ENCODE measurements at places on chromosomes 13 and 19.

GRCh38 chr19:30393729-30394480 lies 21.7 kb downstream of the ZNF536 start:
- no peak for DNase-seq

- DNase-seq, result no peak
Measured at GRCh38 chr13:112781287-112781686, 91.4 kb downstream of the ATP11A start.

GRCh38 chr13:36131931-36132297 lies 732 bp upstream of the DCLK1 start:
- DNase-seq, result no peak

DNA sequence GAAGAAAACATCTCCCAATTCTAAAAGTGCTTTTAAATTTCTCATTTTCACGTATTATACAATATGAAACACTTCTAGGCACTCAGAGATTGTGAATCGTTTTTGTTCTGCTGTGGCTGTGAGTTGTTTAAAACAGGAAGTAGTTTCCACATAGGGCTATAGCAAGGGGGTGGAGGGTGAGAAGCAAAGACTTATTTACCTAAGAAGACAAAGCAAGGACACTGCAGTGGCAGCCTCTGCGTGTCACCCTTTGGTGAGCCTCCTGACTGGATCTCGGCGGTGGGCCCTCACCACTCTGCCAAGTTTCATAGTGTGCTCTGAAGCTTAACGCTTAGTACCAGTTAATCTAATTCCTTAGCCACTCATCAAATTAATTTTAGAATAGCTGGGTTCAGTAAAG lies 56.8 kb downstream of the TNFSF13B start:
- DNase-seq, result no peak

GRCh38 chr13:50713523-50714248 lies 129.8 kb downstream of the DLEU7 start:
- no peak for DNase-seq

- DNase-seq, result no peak
Measured at GRCh38 chr13:41791056-41791455, 169.9 kb downstream of the VWA8 start.

DNA sequence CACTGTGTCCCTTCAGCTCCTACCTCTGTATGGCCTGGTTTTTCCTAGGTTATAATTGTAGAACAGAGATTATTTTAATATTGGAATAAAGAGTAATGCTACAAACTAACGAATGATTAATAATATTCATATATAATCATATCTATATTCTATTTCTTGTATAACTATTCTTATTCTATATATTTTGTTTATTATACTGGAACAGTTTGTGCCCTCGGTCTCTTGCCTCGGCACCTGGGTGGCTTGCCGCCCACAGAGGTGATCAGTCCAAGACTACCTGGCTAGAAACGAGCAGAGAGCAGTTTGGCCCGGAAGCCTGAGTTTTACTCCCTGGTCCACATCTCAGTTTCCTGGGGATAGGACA lies 3.9 kb upstream of the SLC27A1 start:
- no peak for DNase-seq

GRCh38 chr13:36882829-36883390 lies 37.1 kb downstream of the SMAD9 start:
- no peak for DNase-seq

DNA sequence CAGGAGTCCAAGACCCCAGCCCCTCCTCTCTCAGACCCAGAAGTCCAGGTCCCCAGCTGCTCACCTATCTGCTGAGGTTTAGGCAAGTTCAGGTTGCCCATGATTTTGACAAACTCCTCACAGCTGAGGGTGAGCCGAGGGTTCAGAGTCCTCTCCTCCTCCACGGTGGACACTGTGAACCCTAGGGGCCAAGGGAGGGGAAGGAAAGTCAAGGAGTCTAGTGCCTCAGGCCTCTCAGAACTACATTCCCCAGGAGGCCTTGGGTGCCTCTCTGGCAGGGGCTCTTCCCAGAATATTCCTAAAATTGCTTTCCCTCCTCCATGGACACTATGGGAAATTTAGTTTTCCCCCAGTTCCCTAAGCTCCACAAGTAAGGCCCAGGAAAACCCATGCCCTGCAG lies 3.3 kb upstream of the PHLDB3 start:
- no peak for DNase-seq

DNA sequence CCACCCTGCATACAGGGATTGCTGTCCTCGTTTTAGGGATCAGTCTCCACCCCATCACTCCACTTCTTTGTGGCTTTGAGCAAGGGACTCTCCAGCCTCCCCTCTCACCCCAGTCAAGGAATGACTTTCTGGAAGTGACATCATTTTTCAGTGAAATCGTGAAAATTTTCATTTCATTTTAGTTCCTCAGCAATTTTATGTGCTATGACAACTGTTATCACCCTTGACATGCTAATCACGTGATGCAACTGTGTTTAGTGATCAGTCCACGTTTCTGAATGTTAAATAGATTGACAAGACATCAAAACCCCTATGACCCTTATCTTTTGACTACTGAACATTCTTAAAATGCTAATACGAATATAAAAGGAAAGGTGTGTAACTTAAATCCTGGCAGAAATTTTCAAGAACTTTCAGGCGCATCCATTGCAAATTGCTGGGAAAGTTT lies 8.0 kb downstream of the C19orf81 start:
- DNase-seq, result no peak

DNA sequence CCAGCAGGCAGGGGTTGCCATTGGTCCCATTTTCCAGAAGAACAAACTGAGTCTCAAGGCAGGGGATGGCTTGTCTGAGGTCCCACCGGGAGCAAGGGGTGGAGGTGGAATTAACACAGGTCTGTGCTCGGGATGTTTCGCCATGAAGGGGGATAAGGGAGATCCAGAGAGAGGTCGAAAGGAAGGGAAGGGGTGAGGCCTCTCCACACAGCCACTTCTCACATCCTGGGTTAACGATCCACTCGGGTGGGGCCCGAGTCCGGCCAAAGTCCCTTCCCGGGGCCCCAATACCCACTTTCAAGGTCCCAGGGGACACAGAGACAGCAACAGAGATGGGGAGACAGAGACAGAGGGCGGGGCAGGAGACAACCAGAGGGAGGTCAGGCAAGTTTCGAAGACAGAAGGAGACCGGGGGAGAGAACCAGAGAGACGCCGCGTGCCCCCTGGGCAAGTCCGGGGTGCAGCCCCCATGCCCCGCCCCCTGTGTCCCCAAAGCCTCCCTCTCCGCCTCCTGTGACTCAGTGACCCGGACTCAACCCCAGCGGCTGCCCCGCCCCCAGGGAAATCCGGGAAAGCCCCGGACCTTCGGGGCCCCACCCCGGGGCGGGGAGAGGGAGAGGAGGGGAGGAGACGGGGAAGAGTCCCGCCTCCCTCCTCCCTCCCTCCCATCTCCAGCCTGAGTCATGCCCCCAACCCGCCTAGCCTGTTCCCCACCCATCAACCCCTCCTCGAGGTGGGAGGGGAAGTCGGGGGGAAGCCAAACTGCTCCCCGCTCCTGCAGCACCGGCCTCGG lies 1.4 kb upstream of the BCL3 start:
- DNase-seq, result peak; percentile 90

DNA sequence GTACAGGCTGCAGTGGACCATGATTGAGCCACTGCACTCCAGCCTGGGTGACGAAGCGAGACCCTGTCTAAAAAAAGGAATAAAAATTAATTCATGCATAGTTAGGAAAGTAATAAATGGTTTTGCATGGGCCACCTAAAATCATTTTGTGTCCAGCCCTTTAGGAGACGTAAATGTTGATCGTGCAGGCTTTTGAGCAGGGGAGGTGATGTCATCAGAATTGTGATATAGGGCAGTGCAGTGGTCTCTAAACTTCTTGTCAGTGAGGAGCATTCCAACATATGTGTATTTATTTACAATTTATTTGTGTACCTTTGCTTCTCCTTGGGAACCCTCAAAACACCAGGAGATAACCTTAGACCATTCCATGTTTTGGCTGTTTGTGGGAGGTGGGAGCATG lies 3.0 kb downstream of the SMARCA4 start:
- no peak for DNase-seq

- DNase-seq, result no peak
Measured at GRCh38 chr13:31072041-31072440, 89.7 kb downstream of the HSPH1 start.

GRCh38 chr19:32035626-32036025 lies 309.8 kb upstream of the ZNF507 start:
- DNase-seq, result no peak

DNA sequence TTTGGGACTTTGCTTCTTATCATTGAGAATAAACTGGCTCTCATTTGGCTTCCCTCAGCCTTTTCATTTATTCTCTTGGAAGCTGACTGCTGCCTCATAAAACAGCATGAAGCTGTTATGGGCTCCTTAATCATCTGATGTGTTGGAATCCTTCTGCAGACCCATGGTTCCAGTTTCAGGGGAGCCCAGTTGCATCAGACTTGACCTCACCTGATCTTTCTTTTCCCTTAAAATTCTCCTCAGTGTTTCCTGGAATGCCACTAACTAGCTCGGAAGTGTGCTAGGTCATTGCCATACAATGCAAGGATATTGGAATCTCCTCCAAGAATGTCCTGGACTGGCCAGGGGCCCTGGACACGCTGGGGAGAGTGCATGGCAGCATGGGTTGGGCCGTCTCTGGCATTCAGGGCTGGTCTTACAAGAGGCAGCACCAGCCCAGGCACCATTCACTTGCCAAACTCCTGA lies 158.7 kb downstream of the FLT1 start:
- DNase-seq, result no peak

DNA sequence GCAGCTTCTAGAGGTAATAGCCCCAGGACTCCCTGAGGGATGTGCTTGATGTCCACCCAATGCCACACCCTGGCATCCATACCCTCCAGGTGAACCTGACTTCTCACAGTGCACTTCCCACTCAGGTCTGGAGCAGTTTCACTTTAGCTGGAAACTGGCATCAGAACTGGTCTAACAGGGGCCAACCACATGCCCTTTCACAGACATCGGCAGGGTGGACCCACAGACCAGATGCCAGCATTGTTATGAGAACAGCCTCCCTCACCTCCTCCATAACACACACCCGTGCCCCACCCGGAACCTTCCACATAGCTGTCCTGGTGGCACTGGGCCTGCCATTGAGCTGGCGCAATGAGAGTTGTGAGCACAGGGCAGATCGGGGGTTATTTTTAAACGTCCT lies 77.4 kb upstream of the GPR12 start:
- no peak for DNase-seq

DNA sequence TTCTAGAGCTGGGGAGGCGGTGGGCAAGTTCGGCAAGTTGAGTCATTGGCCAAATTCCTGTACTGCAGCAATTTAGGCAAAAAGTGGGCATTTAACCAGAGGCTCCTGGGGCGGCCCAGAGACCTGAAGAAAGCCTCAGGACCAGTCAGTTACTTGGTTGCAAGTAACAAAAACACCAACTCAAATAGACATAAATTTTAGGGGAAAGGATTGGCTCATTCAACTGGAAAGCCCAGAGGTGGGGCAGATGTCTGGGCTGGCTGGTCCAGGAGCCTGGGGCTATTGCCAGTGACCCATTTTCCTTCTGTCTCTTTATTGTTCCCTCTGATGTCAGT lies 97.1 kb downstream of the SIPA1L3 start:
- DNase-seq, result no peak

- DNase-seq, result no peak
Measured at GRCh38 chr19:807627-808422, 10.6 kb downstream of the PTBP1 start.

- no peak for DNase-seq
Measured at GRCh38 chr13:57933606-57934005, 302.1 kb downstream of the PCDH17 start.

DNA sequence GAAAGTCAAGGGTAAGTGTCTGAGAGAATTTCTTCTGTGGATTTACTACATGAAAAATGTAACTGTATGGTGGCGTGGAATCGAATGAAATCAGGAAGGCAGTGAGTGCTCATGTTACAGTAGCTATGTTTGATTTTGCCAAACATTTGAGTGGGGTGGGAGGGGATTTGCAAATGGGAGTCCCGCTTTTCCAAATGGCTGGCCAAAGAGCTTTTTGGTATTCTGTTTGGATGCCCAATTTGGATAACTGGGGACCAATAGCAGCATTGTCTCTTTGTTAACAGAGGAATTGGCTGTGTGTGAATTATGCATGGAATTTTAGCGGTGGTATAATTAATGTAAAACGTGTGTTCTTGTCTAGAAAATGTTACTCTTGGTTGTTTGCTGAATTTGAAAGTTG lies 17.8 kb downstream of the HNRNPM start:
- no peak for DNase-seq

DNA sequence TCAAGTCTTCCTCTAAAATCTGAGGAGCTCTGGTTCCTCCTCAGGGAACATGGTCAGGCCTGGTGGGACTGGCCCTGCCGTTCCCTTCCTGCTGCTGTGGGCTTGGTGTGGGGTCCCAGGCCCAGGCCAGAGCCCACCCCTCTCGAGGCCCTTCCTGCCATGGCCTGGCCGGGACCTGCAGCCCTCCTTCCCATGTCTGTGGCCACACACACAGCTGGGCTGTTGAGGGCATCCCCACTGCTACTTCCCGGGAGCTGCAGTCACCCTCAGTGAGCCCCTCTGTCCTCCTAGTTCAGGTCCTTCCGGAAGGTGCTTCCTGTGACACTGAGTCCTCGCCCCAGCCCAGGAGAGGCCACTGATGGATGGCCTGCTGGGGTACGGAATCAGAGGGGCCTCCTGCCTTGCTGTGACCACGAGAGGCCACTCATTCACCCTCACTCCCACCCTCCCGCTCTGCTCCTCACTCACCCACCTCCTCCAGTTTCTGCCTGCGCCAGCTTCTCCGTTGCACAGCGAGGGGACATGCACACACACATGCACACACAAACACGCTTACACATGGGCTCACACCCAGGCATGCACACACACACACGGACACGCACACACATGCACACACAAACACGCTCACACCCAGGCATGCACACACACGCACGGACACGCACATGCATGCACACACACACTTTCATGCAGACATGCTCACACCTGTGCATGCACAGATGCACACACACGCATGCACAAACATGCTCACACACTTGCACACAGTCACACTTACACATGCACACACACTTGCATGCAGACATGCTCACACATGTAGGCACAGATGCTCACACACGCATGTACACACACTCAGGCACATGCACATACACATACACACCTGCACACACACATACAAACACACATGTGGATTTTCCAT lies 7.3 kb upstream of the MCF2L start:
- no peak for DNase-seq

DNA sequence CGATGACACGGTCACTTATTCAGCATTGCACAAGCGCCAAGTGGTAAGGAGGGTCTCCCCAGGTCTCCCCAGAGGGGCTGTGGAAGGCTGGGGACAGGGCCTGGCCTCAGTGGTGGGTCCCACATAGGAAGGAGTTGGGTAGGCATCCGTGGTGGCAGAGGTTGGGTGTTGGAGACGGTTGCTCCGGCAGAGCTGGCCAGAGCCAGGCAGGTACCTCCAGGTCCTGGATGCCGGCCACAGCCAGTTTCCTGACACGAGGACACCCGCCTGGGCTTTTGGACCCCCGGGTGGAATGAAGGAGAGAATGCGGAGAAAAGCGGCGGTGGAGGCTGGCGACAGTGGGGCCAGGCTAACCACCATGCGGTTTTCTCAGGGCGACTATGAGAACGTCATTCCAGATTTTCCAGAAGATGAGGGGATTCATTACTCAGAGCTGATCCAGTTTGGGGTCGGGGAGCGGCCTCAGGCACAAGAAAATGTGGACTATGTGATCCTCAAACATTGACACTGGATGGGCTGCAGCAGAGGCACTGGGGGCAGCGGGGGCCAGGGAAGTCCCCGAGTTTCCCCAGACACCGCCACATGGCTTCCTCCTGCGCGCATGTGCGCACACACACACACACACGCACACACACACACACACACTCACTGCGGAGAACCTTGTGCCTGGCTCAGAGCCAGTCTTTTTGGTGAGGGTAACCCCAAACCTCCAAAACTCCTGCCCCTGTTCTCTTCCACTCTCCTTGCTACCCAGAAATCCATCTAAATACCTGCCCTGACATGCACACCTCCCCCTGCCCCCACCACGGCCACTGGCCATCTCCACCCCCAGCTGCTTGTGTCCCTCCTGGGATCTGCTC lies 1.3 kb upstream of the FFAR1 start:
- no peak for DNase-seq
